ENCODE measurements at places on chromosomes 5 and 9. TPM values are rescaled to one million over a fixed set of nuclear protein-coding genes. Genes with fewer than 3 reads are reported as not detected.
A peak's percentile ranks its signal among the peaks of the same experiment; 100 is the strongest.

AFAP1L1 gene
- 57.4 TPM for total RNA-seq

PCDHGA10 gene
- total RNA-seq, result 11.3 TPM

DNA sequence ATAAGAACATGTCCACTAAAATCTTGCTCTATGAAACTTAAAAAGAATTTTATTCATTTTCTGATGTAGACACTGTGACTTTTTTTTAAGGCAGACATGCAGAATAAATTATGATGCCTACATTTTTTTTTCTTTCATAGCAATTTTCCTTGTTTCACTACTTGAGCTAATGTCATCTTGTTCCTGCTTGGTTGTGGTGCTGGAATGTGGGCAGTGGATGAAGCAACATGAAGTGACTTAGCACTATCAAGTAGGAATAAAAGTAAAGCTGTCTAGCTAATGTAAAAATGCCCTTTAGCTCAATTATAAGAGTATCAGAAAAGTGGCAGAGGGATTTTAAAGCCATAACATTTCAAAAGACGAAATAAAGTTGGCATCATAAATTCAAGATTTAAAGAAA, 191.0 kb downstream of the ADAMTS6 start:
- H3K36me3 ChIP-seq, result no peaks in the 10 kb centered on the region
- no peak overlapping the region for H3K27ac ChIP-seq
- no peaks in the 10 kb centered on the region for H3K4me1 ChIP-seq
- H3K4me3 ChIP-seq, result no peak overlapping the region
- no peaks in the 10 kb centered on the region for H3K27me3 ChIP-seq

- H3K27me3 ChIP-seq, result peaks cover 9% of the 10 kb centered on the region
- no peaks in the 10 kb centered on the region for H3K36me3 ChIP-seq
- no peaks in the 10 kb centered on the region for H3K4me1 ChIP-seq
- peak within 1 kb of the TSS; percentile 60 for H3K4me3 ChIP-seq
Measured at GRCh38 chr5:113487781-113488644, at the start of gene MCC. MCC (minus strand) TSS chr5:113488453.

LIX1 gene
- not detected for total RNA-seq

MAMDC2 gene
- total RNA-seq, result 4.1 TPM

DNA sequence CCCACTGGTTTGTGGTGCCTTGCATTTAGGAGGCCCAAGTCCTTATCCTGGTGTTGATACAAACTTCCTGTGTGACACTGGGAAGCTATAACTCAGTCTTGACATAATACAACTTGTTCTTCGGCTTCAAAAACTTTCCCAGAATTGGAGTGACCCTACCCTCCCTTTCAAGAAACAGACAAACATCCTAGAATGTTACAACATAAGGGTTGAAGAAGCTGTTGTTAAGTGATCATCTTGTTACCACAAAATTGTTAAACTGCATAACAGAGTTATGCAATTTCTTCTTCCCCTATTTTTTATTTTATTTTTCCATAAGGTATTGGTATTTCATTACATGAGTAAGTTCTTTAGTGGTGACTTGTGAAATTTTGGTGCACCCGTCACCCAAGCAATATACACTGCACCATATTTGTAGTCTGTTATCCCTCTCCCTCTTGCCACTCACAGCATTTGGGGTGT, 21.3 kb downstream of the TLR4 start:
- H3K27me3 ChIP-seq, result no peaks in the 10 kb centered on the region
- no peak for DNase-seq
- no peak overlapping the region for H3K27ac ChIP-seq
- no peaks in the 10 kb centered on the region for H3K36me3 ChIP-seq
- H3K4me3 ChIP-seq, result no peak overlapping the region

DNA sequence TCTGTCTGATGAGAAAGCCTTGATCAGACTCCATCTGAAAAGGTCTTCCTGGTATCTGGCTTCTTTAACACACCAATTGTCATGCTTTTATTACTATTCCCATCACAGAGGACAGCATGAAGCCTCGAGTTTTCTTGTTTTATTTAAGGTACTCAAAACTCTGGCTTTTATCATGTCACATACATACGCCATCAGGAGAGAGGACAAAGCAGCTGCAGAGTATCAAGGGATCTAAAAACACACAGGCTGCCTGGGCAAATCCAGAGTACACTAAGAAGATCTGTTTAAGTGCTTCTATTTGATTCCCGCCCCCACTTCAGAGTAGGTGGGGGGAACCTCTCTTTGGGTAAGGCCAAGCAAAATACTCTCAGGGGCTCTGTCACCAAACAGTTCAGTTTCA, 277.2 kb downstream of the SPOCK1 start:
- no peak overlapping the region for H3K4me3 ChIP-seq
- no peaks in the 10 kb centered on the region for H3K36me3 ChIP-seq
- no peak for DNase-seq
- no peaks in the 10 kb centered on the region for H3K27me3 ChIP-seq
- H3K4me1 ChIP-seq, result peaks cover 7% of the 10 kb centered on the region

All from heart left ventricle (tissue), 16 donors.